ENCODE measurements at places on chromosomes 1 and 21. TPM values are rescaled to one million over a fixed set of nuclear protein-coding genes. Genes with fewer than 3 reads are reported as not detected.

The RBM11 gene
- 10.2 TPM for total RNA-seq

The S100A8 gene
- 7.3 TPM for total RNA-seq

The SPRR2F gene
- total RNA-seq: not detected

DNA sequence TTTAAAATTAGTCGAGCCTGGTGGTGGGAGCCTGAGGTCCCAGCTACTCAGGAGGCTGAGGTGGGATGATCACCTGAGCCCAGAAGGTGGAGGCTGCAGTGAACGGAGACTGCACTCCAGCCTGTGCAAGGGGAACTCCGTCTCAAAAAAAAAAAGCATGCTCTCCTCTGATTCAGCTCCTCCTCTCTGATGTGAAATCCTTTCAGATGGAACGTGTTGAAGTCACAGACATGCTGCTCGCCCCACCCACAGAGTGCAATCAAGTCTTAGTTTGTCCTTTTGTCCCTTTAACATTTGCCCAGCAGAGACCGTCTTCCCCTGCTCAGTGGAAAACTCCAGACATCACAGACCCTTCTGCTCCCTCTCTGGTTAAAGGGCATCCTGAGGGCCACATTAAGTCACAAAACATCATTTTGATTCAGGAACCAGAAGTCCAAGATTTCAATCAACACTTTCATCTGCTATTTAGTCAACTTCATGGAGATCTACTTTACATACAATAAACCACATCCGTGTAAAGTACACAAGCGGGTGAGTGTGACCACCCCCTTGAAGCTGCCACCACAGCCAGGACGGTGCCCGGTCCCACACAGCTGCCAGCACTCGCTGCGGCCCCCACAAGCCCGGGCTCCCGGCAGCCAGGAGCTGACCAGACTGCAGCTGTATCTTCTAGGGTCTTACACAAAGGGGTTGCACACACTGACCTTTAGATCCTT, 18.9 kb upstream of the RNF223 start:
- no peak for DNase-seq

The TFB2M gene
- 22.0 TPM for total RNA-seq

The PLA2G2C gene
- total RNA-seq: not detected

DNA sequence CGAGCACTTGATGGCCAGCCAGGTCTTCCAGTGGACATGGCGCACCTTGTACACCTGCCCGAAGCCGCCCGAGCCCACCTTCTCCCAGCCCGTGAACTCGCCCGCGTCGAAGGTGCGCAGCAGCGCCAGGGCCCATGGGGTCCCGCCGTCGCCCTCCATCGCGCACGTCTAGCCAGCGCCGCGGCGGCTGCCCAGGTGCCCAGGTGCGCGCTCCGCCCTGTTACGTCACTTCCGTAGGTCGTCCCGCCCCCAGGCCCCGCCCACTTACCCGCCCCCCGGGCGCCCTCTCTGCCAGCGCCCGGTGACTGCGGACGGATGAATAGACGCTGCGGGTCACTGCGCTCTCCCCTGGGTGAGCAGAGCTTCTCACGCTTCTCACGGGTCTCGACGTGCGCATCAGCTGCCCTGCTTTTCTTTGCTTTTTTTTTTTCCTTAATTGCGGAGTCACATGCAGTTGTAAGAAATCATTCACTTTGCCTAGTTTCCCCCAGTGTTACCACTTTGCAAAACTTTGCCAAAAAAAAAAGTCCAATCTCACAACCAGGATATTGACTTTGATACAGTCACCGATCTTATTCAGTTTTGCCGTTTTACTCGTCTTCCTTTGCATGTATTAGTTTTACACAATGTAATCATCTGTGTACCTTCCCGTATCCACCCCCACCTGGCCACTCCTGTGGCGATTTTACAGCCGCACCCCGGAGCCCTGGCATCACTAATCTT, at the start of gene RIPK4:
RIPK4 (minus strand) TSS at position 170 of the 723 bp plus-strand sequence; CDS start at position 159, 11 bp downstream.
- no peak for DNase-seq

GRCh38 chr1:31920956-31921355, 17.2 kb downstream of the PTP4A2 start:
- no peak for DNase-seq

The TNFRSF9 gene
- total RNA-seq: not detected

DNA sequence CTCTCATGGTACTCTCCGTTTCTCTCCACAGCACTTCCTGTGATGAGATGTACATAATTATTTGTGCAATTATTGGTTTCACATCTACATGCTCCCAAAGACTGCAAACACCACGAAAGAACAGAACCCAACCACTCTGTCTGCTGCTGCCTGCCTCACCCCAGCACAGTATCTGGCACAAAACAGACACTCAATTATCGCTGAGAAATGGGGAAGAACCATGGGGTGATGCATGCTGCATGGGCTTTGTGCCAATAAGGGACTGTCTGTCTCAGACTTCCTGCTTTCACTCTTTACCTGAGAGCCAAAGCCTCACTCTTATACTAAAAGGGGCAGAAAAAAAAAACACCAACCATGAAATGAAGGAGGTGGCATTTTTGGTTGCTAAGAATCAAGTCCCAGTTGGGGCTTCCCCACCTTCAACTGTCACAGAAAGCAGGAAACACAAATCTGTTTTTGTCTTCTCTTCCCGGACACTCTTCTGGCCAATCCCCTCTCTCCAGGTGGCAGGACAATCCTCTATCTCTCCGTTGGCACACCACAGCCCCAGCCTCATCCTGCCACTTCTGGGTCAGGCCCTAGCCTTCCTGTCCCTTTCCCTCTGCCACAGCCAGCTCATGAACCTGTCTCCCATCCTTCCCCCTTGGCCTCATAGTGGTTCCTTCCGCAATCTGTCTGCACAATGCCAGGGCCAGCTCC, 82.0 kb downstream of the TGFBR3 start:
- DNase-seq: no peak

GRCh38 chr1:4175566-4176405, 275.7 kb upstream of the C1orf174 start:
- DNase-seq: no peak

The TRABD2B gene
- total RNA-seq: under 0.01 TPM

GRCh38 chr1:233543338-233544255, 70.3 kb upstream of the KCNK1 start:
- peak; percentile 14 for DNase-seq

GRCh38 chr1:17392199-17392740, 20.3 kb downstream of the PADI6 start:
- no peak for DNase-seq

- no peak for DNase-seq
These were observed 18.4 kb upstream of the SPATC1L start for GRCh38 chr21:46202592-46203202.

- DNase-seq: no peak
These were observed 20.0 kb upstream of the CLIC6 start for GRCh38 chr21:34648739-34649297.

DNA sequence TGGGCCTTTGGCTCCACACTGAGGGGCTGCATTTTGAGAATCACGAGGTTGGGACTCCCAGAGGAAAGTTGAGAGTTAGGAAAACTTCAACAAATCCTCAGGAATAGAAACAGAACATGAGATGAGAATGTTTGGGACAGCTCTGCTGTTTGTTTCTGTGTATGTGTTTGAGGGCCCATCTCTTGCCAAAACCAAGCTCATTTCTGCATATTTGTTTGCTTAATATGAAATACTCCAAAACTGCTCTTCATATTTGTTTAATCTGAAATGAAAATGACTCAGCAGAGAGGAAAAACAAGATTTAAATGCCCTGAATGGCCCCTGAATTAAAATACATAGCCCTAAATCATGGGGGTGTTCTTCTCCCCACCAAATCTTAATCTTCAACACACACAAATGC, 78.1 kb downstream of the DDR2 start:
- DNase-seq: no peak

DNA sequence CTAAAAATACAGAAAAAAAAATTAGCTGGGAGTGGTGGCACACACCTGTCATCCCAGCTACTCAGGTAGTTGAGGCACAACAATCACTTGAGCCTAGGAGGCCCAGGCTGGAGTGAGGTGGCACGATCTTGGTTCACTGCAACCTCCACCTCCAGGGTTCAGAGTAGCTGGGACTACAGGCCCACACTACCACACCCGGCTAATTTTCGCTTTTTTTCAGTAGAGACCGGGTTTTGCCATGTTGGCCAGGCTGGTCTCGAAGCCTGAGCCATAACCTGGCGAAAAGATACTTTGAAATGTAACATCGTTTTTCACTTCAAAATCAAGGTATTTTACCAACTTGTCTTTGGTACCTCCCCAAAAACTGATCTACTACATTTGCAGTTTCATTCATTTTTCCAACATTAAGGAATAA, 6.1 kb downstream of the GAS5 start:
- DNase-seq: no peak

The IKBKE gene
- total RNA-seq: 0.41 TPM
